Pons (tissue), 1 donor: ENCODE measurements at places on chromosomes 7 and 10.
A peak's percentile ranks its signal among the peaks of the same experiment; 100 is the strongest.

DNA sequence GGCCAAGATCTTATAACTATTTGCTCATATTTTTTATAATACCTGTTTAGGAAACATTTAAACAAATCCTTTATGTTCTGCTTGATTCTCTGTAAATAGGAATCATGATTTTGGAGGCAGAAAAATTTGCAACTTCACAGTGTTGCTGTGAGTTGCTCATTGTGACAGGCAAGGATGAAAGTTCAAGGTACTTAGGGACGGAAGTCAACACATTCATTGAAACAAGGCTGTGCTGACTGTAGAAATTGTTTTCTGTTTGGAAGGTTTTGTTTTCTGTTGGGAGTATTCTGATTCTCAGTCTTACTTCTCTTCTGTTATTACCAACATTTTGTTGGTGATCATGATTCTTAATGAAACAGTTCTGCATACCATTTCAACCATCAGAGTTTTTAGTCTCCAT is 54.9 kb downstream of the FANK1 start:
- no peak for DNase-seq

- DNase-seq: no peak
These were observed 318.6 kb upstream of the KLF6 start for GRCh38 chr10:4103603-4104002.

- no peak for DNase-seq
These were observed 122.7 kb downstream of the KCNMA1 start for GRCh38 chr10:77514870-77515269.

DNA sequence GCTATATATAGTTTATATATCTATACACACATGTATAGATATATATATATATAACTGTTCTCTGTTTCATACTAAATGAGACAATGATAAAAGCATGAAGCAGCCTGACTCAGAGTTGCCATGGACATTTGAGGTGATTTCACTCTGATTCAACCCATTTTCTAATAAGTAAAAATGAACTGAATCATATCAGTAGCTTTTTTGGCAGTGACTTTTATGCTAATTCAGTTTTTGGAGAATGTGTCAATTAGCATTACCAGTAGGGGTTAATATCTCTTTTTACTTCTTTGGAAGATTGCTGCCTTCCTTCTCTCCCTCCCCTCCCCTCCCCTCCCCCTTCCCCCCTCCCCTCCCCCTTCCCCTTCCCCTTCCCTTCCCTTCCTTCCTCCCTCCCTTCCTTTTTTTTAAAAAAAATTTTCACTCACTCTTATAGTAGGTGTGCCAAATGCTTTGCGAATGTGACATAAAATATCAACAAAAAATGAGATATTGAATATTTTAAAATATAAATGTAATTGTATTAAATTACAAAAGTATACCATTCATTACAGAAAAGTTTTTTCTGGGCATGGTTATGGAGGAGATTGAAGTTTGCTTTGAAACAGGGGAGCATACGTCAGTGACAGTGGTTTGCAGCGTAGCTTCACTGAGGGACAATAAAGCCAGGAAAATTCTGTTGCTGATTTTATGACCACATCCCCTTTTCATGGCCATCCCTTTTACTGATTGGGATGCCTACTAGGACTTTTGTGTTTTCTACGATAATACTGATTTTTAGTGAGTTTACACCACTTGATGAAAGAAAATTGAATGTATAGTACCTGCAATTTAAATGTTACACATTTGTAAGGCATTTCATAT is 64.0 kb upstream of the KLF6 start:
- peak; percentile 22 for DNase-seq

GRCh38 chr10:23604613-23605012 is 165.7 kb downstream of the OTUD1 start:
- DNase-seq: no peak

- no peak for DNase-seq
These were observed 233.9 kb downstream of the POU6F2 start for GRCh38 chr7:39211581-39211980.

DNA sequence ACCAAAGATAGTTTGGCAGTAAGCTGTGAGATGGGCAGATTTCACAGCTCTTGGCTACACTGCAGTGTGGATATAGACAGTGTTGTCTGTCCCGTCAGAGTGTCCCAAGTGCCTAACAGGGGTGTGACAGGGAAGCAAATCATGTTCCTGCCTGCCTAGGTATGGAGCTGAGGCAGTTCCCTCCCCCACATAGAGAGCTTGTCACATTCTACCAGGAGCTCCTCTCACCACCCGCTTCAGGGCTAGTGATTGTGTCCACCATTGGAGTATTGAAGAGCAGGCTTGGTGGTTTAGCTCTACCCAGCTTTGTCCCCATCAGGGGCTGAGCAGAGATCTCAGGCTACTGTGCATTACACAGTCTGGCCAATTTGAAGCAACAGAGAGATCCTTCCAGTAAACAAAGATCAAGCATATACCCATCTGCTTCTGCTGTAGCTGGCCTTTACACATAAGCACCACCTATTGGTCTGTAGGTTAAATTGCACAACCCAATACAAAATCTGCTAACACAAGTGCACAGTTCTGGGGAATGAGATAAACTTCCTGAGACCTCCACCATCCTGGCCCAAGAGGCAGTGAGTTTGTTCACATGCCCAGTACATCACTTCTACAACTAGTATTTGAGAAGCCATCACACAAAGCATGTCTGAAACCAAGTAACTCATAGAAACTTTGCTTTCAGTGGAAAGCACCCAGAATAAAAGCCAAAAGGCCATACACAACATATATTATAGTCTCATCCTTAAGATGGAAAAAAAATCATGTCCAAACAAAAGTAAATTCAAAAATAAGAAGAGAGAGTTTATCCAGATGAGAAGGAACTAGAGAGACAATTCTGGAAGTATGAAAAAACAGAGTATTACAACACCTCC is 67.3 kb downstream of the GLCCI1 start:
- DNase-seq: peak; percentile 25

DNA sequence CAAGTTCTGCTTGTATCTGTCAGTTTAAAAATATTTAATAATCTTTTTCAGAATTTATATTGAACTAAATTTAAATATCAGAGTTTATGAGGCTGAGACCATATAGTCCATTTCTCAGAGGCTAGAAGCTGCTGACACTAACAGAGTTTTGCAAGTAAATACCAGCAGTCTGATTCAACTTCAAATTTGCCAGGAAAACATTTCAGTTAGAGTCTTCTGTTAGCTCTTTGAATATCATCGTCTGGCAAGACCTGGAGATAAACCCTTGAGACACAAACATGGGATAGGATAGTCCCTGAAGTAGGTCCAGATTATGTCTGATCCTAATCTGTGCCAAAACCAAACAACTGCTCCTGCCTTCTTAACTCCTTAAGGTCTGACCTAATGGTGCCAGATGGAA is 472.8 kb upstream of the STEAP1 start:
- DNase-seq: no peak

GRCh38 chr7:116525913-116526861 is 1.4 kb downstream of the CAV1 start:
- DNase-seq: no peak

- no peak for DNase-seq
These were observed 1.6 kb downstream of the DNMBP start for GRCh38 chr10:100008142-100008522.

DNA sequence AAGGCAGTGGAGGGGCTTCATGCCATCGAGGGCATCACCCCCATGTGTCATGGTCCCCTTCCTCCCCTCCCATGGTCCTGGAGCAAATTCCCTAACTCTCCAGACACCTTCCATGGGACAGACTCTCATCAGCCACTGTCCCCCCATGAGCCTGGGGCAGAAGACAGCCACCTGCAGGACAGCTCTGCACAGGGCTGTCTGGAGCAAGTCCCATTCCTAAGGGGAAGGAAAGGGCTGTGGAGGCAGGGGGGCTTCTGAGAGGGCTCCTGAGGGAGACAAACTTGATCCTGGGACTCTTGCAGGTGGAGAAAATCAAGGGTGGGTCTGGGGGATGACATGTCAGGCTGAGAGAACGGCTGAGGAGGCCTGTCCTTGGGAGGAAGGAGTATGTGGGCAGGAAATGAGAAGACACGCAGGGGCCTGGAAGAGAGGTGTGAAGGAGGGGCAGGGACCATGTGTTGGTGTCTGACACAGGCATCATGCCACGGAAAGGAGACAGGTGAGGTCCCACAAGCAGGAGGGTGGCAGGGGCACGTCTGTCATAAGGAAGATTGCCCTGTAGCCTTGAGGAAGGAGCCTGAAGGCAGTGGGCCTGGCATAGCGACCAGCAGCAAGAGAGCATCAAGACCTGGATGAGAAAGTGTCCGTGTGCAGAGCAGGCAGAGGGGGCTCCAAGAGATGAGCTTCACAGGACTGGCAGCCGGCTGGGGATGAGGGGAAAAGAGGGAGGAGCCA is 14.4 kb upstream of the GDF10 start:
- no peak for DNase-seq

DNA sequence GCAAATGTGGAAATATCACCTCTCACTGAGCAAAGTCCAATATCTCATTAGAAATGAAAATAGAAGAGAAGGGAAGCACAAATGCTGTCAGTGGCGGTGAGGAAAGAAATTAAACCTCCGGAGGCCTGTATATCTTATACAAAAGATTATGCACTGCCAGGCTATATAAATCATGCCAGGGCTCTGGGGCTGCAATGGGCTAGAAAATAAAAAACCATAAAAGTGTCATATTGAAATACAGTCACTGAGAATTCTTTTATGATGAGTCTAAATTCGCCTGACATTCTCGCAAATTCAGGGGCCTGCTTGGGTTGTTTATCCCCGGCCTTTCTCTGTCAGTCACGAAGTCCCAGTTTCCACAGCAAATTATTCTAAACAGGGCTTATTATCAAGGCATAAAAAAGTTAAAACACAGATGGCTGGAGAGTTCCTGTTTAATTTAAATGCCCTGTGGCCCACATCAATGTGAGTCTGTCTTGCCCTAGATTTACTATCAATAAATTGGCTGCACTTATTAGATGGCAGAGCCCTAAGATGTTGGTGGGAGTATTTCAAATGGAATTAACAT is 193.8 kb downstream of the SNX10 start:
- no peak for DNase-seq

DNA sequence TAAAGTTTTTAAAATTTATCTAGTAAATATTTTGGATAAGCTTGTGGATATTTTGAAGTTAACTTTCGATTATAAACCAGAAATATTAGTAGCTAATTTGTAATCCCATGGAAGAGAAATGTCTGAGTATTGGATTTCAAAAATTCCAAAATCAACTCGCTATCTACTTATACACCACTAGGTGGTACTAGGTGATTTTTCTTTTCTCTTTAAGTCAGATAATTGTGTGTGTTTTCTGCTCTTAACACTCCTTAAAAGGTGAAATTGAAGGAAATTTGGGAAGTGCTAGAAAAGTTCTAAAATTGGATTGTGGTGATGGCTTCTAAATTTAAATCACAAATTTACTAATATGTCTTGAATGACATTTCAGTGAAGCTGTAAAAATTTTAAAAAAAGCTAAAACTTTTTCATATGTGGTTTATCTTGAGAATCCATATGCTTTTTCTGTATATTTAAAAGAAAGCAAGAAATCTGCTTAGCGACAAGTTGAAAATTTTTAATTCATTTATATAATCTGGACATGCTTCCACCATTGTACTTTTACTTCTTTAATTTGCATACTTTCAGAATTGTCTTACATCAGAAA is 90.2 kb downstream of the IPMK start:
- DNase-seq: peak; percentile 57

GRCh38 chr10:104892879-104893617 is 252.0 kb downstream of the SORCS3 start:
- no peak for DNase-seq

DNA sequence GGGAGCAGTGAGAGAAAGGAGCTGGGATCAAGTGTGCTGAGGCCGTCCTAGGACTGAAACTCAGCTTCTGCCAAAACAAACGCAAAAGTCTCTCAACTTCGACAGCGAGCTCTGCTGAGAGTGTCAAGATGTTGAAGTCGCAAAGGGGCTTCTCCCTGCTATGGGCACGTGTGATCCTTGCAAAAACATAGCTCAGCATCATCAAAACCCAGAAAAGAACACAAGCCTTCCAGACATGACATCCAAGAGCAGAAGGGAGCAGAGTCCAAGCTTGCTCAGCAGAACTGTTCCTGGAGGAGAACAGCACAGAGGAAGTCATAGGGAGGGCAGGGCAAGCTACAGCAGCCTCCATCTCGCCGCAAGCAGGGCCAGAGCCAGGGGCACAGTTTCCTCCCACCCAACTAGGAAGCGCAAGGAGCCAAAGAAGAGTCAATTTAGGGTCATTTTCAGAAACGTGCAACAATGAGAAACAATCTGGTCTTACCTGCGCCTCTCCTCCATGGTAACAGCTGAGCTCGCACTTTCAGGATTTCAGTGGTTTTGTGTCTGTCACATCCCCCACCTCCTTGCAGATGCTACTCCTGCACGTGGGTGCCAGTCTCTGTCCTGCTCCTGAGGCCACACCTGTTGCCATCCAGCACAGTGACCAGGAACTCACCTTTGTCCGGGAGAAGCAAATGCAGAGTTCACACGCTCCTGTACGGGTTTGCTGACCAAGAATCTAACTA is 113.9 kb downstream of the DIP2C start:
- no peak for DNase-seq

DNA sequence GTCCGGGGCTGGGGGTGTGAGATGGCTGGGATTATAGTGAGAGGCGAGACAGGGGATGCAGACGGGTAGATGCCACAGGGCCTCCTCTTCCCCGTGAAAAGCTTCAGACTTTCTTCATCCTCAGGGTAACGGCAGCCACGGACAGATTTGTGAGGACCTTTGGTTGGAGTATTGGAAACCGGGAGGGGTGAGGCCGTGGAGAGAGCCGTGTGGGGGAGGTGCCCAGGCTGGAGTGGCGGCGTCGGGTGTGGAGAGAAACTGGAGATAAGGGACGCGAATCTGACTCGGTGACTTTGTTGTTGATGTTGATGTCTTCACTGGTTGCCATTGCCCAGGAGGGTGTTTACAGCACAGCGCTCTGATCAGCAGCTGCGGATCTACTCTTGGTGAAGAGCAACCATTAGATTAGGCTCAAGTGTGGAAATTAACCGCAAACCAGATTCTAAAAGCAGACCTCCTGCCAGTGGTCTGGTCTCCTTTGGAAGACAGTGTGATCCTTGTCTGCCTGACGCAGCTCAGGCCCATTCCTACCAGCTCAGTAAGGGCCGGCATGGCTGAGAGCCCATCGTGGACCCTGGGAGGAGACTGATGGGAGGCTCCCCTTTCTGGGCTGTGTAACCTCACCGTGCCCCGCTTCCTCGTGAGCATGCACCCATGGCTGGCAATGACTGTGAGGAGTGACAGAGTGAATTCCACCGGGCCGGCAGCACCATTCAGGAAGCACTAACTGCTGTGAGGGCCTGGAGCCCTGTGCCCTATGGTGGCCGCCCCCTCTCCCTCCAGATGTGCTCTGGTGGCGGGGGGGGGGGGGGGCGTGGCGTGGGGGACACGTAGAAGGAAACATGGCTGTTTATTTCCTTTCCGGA is 90.3 kb downstream of the INPP5A start:
- peak; percentile 45 for DNase-seq
